ENCODE measurements at places on chromosomes 11 and 22. TPM values are rescaled to one million over a fixed set of nuclear protein-coding genes. Genes with fewer than 3 reads are reported as not detected.

DNA sequence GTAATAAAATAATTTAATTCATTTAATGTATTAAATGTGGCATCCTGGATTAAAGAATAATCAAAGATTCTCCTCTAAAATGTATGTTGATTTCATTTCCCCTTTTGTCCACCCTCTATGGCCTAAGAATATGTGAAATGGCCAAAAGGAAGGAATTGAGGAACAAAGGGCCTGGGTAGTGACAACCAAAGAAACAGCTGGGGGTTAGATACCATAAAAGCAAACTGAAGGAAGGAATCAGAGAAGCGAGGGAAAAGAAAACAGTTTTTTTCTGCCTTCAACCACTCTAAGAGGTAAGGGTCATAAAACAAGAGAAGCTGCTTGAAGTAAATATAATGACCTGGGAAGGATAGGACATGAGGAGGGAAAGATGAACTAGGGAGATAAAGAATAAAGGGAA lies 139.3 kb downstream of the FAM76B start:
- DNase-seq = no peak

DNA sequence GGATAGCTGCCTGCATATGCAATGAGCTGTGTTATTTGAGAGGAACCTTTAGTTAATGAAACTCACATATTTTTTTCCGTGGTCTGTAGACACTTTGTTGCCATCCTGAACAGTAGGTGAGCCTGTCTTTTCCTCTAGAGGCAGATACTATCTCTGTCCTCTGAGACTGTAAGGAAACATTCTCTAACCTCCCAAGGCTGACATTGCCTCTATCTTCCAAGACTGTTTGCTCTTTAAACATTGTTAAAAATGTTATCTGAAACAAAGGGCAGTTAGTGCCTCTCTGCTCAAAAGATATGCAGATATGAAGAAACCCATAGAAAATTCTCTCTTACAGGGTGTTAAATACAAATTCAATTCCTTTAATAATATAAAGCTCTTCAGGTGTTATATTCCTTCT lies 963.8 kb upstream of the CNTN5 start:
- DNase-seq = no peak

GRCh38 chr11:79488286-79488685 lies 47.5 kb upstream of the TENM4 start:
- DNase-seq = no peak

The SPI1 gene
- total RNA-seq = not detected

The WNT7B gene
- total RNA-seq = 0.64 TPM
